ENCODE measurements at places on chromosomes 12 and 14.

GRCh38 chr14:75442166-75442565 lies 14.3 kb downstream of the JDP2 start:
- no peak for DNase-seq

DNA sequence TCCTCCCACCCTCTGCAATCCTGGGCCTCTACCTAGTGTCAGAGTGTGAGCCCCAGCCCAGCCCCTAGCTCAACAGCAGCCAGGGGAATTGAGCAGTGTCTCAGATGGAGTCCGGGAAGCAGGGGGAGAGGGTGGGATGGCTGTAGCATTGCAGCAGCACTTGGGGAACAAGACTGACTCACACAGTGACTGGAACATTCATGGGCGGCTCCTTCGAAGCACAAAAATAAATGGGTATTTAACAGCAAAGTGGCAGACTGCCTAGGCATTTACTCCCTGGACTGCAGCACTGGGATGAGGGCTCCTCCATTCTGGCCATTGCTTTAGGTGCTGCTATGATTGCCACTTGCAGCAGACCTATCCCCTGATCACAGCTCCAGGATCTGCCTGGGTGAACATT lies 46.0 kb upstream of the STK38L start:
- DNase-seq: no peak

GRCh38 chr12:67315661-67316060 lies 46.5 kb downstream of the CAND1 start:
- no peak for DNase-seq

DNA sequence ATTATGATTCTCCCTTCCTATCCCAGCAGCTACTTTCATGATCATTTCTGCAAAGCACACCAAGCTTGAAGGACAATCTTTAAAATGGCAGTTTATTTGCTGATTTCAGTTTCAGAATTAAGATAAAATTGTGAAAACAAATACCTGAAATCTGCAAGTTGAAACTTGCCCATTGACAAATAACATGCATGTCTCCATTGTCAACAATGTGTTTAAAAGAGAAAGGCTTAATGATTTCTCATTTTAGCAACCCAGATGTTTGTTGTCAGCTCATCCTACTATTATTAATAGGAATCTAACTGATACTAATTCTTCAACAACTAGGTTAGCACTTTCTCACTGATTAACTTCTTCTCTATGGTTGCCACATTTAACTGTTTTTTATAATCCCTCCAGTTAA lies 474.6 kb downstream of the PRKD1 start:
- DNase-seq: no peak

- DNase-seq: no peak
These were observed 55.7 kb downstream of the PAX9 start for GRCh38 chr14:36717363-36717762.

- DNase-seq: no peak
These were observed 76.9 kb upstream of the ANO4 start for GRCh38 chr12:100717733-100718067.

- DNase-seq: no peak
These were observed 282.9 kb downstream of the CCER1 start for GRCh38 chr12:90672081-90672480.

DNA sequence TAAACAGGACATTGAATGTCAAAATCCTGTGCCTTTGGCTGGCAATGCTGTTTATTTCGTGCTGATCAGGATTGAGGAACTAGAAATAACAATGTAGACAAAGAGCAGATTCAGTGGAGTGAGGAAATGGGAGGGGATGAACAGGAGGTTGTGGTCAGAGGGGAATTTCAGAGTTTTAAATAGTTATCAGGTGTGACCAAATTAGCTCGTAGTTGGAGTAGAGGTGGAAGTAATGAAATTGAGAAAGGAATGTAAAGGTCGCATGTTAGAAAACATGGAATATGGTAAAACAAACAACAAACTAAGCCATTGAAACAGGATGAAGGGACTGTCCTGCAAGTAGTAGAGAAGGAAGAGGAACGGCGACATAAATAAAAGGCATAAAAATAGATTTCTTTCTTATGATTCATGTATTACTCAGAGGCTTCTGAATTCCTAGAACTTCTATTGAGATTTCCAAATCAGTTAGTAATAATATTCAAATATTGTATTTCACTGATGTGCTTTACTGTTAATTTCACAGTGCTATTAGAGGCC lies 9.5 kb upstream of the SAV1 start:
- no peak for DNase-seq

All from stimulated activated CD4-positive, alpha-beta T cell treated with anti-CD3 and anti-CD28 coated beads, Interleukin-15, amount 100 ng/mL, for 1 hour (primary cell).